ENCODE measurements at places on chromosomes 4 and X.
A peak's percentile ranks its signal among the peaks of the same experiment; 100 is the strongest.

DNA sequence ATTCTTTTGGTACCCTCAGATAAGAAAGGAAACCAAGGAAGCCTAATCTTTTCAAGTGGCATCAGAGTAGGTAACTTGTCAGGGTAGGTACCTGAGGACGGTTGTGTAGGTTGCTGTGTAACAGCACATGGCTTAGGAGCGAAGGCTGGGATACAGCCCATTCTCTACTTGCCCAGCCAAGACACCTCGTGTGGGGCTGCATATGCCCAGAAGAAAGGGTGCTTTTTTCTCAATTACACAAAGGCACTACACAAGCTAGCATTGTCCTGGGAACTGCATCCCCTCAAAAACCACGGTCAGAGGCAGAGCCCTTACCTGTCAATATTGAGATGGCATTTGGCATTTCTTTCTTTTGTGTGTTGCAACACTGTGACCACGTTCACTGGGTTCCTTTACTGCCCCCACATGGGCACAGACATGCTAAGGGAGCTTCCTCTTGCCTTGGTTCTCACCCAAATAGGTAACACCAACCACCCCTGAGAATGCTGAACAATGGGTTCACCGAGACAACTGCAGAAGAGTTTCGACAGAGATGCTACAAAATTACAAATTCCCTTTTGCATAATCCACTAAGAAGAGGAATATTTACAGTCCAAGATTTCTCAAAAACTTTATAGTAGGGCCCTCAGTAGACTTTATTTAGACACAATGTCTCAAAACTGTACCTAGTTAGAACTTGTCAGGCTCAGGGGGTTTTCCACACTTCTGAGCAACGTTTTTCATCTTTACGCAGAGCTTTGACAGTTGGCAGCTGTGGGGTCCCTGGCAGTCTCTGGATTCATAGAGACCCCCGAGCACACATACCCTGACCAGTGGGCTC, 35.8 kb upstream of the TNIP3 start:
- no peak for DNase-seq

- DNase-seq: no peak
These were observed 7.2 kb downstream of the RAB28 start for GRCh38 chr4:13476915-13477314.

DNA sequence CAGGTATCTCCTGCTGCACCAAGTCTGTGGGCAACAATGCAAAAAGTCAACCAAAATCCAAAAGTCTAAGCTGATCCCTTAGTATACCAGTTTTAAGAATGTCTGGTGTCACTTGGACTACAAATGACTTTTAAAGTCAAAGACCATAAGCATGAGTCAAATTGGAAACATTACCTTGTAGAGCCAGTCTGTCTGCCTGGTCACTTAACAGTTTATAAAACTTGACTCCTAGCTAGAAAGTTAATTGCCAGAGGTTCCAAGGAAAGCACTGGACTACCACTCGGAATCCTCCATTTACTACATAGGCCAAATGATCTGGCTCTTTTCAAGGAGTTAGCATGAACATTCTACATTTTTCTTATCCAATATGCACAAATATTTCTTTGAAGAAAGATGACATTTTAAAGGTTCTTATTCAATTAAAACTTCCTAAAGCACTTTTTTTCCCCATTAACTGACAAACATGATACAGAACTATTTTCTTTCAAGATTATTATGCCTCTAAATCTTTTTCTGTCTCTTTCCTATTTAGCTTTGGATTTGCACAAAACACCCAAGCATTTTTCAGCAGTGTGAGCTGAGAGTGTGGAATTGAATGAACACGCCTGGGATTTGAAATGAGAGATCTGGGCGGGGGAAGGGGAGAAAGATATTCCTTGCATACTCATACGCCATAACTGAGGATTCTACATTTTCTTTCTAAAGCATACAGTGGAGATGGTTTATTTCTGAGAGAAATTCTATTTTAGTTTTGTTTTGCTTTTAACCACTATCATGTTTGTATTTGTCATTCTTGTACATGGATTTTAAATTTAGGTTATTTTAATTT, 188.4 kb downstream of the SHROOM3 start:
- no peak for DNase-seq

- DNase-seq: peak; percentile 51
These were observed 1381.5 kb upstream of the AGA start for GRCh38 chr4:178823673-178824295.

- no peak for DNase-seq
These were observed 83.0 kb upstream of the CLDN34 start for GRCh38 chrX:9884031-9884779.

All from A673 (cell line).